ENCODE measurements at places on chromosomes 2 and 18.

- DNase-seq, result no peak
Measured at GRCh38 chr2:68379184-68379708, 14.2 kb downstream of the PLEK start.

- no peak for DNase-seq
Measured at GRCh38 chr2:241020201-241020600, 21.8 kb downstream of the SNED1 start.

GRCh38 chr2:241788135-241788534 lies 11.5 kb downstream of the GAL3ST2 start:
- no peak for DNase-seq

DNA sequence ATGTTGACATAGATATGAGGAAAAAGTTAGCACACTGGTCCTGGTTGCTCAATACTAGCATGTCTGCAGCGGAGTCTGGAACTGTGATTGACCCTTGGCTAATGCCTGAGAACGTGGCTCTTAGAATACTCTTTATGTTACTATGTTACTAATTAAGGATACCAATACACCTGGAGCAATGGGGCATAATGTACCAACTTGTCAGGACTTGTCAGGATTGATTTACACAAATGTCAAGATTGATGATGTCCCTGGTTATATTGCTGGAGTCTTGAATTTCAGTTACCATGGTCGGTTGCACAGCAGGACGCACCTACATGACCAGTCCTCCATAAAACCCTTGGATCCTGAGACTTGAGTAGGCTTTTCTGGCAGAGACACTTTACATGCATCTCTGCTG lies 810.9 kb downstream of the CPS1 start:
- DNase-seq, result no peak

GRCh38 chr2:49924044-49924817 lies 769.9 kb upstream of the FSHR start:
- no peak for DNase-seq

DNA sequence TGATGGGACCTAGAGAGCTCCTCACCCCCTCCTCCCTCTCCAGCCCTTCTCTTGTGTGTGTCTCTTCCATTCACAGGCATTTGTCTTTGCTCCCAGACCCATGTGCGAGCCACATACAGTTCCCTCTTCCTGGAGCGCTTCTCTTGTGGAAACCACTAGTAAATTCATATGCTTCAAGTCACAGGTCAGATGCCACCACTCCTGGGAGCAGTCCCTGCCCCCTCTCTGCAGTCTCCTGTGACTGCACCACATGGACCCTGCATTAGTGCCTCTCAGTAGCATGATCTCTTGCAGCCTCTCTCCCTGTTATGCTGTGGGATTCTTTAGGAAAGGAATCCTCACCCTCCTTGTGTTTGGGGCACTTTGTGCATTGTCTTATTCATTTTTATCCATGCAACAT lies 96.5 kb upstream of the NFATC1 start:
- no peak for DNase-seq

DNA sequence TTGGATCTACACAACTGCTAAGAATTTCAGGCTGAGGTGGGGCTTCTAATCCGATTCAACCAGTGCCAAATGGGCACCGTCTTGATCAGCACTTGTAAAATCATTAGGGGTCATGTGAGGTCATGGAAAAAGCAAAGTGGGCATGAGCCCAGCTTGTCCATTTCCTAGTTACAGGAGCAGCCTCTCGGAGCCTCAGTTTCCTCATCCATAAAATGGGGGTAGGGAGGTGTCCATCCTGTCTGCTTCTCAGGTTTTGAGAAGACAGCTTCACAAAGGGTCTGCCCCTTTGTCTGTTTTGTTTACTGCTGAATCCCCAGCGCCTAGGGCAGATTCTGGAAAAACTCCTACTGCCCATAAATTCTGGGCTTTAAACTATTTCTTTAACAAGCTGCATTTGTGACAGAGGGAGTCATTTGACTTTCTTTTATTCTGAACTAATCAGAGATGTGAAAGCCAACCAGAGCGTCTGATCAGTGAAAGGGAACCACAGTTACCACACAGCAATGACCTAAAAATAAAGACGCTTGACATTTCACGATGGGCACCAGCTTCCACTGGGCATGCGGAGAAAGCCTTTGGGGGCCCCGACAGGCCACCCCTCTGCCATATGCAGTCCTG lies 38.9 kb downstream of the DNMT3A start:
- no peak for DNase-seq

GRCh38 chr2:65390134-65390533 lies 42.3 kb downstream of the SPRED2 start:
- peak; percentile 49 for DNase-seq

DNA sequence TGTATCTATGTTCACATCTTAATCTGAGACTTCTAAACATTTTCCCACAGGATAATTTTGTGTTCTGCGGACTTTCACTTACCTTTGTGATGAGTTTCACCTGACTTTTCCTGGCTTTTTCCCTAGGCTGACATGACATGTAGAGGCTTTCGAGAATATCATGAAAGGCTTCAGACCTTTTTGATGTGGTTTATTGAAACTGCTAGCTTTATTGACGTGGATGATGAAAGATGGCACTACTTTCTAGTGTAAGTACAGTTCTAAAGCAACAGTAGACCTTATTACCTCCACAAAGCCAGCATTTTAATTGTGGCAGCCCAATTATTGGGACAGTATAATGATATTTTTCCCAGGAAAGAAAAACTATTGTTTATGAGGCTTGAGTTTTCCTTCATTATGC lies 34.1 kb upstream of the METAP1D start:
- no peak for DNase-seq

- DNase-seq, result no peak
Measured at GRCh38 chr2:22520369-22521288, 864.4 kb upstream of the KLHL29 start.

DNA sequence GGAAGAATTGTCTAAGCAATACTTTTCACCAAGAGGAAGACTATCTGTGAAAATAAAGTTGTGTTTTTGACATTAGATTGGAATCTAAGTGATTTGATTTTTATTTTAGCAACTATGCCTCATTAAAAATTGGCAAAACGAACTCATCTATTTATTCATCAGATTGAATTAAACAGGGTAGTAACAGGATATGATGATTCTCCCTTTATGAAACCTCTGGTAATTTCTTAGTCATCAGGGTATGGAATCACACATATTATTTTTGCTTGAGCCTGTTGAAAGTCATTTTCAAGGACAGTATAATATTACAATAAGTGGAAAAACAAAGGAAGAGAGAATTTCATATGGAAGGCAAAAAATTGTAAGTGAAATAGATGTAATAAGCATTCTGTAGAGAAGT lies 22.0 kb downstream of the ZNF804A start:
- DNase-seq, result no peak

- no peak for DNase-seq
Measured at GRCh38 chr18:26301681-26302080, 75.4 kb downstream of the TAF4B start.

DNA sequence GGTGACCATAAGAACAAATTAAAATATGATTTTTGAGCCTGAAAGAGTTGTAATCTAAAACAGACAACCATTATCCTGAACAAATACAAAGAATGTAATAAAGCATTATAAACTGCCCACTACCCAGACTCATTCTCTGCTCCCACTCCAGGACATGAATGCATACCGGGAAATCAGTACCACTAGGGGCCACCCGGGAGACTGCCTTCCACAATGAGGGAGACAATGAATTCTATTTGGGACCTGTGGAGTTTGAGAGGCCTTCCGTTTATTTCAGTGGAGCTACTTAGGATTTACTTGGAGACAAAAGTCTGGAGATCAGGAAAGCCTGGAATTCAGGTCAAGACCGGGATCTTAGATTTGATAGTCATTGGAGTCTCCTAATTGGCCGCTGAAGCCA lies 50.0 kb downstream of the NAB1 start:
- no peak for DNase-seq

DNA sequence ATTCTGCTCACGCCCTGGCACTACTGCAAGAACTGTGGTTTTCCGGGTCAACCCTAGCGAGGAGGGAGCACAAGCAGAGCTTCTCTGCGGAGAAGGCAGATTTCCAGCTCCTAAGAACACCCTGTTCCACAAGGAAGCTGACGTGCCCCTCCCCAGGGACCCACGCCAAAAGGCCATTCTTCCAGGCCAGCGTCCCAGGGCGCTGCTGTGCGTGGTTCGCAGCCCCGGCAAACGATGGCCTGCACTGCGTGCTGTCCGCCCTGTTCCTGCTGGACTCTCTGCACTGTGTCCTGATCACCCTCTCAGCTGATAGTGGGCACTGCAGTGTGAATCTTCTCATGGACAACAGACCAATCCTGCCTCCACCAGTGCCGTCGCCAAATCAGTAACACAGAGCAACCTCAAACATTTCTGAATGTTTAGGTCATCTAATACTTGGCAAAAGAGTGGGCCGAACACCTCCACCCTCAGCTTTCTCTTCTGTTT lies 49.1 kb downstream of the ADI1 start:
- no peak for DNase-seq

GRCh38 chr2:138713069-138713496 lies 67.1 kb downstream of the NXPH2 start:
- no peak for DNase-seq

DNA sequence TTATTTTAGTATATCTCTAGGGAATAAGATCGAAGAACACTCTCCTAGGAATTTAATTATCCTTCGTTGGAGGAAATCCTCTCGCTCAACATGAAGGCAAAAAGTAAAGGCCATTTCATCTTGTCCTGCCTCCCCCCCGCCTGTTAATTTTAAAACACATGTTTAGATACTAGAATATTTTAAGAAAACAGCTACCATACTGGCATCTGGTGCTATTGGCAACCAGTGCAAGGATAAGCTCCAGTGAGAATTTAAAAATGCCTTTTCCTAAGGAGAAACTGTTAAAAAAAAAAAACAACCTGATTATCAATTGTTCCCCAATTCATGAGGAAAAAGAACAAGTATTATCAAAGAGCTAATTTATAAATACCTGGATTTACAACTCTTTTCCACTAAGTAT lies 864.7 kb downstream of the NRXN1 start:
- DNase-seq, result no peak

Measured in activated T-cell treated with anti-CD3 and anti-CD28 coated beads, Interleukin-2, amount 50 U/mL, for 48 hours (primary cell).